Right cardiac atrium (tissue), 5 donors: ENCODE measurements at places on chromosomes 2 and 18. TPM values are rescaled to one million over a fixed set of nuclear protein-coding genes. Genes with fewer than 3 reads are reported as not detected.
A peak's percentile ranks its signal among the peaks of the same experiment; 100 is the strongest.

DNA sequence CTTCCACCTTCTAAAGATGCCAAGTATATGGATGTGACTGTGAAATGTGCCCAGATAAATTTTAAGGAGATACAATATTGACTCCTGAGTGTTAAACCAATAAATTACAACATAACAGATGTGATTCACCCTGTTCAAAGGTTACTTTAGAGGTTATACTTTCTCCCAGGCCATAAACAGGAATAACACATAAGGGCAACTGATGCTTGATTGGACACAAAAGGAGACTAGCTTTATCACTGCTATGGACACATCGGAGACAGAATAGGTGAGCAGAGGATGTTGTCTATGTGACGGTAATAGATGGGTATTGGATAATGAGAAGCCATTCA is 31.9 kb upstream of the SLC25A52 start:
- DNase-seq = no peak

DNA sequence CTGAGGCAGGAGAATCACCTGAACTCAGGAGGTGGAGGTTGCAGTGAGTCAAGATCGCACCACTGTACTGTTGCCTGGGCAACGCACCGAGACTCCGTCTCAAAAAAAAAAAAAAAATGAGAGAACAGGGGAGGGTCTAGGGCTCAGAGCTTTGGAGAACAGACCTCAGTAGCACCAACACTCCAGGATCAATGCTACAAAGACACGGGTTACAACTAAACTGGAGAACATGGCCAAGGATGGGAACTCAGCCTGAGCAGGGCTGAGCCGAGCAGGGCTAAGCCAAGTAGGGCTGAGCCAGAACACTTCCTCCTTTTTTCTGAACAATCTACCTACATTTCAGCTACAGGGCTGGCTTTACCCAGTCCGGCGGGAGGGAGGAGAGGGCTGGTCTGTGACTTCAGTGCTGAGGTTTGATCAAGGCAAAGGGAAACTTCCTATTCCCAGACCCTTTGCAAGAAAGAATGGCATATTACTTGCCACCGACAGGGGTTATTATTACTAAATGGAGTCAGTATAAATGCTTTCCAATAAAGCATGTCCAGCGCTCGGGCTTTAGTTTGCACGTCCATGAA is 2.9 kb upstream of the CASP8 start:
- no peak for DNase-seq

DNA sequence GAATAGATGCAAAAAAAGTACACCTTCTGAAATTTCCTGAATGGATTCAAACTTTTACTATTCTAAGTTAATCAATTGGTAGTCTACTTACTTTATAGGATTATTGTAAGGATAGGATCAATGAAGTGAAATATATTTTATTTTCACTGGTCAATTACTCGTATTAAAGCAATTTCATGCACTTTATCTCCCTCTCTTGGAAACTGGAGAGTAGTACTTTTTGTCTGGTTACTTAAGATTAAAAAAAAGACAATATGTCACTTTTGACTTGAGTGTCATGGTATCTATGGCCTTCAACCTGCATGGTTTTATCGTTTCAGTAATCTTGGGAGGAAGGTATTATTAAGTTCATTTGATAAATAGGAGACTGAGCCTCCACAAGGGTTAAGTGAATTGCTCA is 1.0 kb upstream of the KYNU start:
- DNase-seq = no peak

DNA sequence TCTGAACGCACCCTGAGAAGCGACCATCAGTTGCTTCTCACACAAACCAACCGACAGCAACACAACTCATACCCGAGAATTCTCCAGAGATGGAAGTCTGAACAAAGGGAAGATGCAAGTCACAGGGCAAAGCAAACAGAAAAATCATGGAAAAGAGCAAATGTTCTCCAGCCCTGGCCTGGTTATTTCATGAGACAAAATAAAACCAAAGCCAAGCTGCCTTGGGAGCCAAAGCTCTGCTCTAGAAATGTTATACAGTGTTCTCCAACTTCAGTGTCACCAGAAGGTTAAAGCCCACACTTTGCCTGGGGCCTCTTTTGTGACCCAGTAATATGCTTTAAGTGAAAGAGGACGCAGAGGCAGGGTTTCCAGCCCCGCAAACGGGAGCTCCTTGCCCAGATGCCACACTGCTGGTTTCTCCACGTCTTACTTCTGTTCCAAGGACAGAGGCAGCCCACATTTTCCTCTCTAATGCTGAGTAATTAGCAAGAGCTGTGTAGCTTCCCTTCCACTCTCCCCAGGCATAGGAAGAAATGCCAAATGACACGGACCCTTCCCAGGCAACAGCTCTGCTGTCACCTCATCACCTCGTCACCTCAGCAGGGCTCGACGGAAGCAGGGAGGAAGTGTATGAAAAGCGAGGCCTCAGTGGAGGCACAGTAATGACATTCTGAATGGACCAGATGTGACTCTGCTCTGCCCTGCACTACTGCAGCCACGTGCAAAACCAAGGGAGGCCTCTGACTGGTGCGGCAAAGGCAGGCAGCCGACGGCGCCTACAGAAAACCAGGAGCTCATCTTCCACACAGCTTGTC is 64.7 kb downstream of the FBXO15 start:
- DNase-seq = no peak

GRCh38 chr2:74039611-74040010 is 54.9 kb downstream of the TET3 start:
- no peak for DNase-seq

ERBB4 gene
- 35.4 TPM for total RNA-seq

- no peak for DNase-seq
Measured at GRCh38 chr2:32064021-32064601, 755 bp downstream of the SPAST start.

IL36RN gene
- total RNA-seq = not detected

GRCh38 chr2:210162466-210163124 is 8.6 kb downstream of the KANSL1L start:
- no peak for DNase-seq

DNA sequence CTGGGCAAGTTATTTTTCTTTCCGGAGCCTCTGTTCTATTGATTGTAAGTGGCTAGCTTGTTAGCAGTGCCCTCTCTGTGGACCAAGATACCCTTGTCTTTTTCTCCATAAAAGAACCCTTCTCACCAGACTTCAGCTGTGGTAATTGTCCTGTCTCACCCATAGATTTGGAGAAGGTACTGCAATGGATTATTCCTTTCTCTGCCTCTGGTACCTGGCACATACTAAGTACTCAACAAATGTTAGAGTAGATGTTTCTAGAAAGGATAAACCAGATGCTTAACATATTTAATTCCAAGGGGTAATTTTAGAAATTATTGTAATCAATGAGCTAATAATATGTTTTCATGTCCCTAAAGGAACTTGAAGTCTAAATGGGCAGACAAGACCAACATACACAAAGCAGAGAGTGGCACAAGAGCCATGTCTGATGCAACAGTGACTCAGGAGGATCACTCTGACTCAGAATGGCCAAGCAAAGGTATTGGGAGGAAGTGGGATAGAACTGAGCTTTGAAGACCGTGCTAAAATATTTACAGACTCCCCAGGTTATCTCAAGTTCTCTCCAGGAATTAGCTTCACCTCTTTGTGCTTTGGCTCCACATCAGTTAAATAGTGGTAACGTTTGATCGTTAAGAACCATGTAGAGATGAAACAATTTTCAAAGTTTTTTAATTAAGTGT is 129.7 kb upstream of the OSR1 start:
- no peak for DNase-seq

DNA sequence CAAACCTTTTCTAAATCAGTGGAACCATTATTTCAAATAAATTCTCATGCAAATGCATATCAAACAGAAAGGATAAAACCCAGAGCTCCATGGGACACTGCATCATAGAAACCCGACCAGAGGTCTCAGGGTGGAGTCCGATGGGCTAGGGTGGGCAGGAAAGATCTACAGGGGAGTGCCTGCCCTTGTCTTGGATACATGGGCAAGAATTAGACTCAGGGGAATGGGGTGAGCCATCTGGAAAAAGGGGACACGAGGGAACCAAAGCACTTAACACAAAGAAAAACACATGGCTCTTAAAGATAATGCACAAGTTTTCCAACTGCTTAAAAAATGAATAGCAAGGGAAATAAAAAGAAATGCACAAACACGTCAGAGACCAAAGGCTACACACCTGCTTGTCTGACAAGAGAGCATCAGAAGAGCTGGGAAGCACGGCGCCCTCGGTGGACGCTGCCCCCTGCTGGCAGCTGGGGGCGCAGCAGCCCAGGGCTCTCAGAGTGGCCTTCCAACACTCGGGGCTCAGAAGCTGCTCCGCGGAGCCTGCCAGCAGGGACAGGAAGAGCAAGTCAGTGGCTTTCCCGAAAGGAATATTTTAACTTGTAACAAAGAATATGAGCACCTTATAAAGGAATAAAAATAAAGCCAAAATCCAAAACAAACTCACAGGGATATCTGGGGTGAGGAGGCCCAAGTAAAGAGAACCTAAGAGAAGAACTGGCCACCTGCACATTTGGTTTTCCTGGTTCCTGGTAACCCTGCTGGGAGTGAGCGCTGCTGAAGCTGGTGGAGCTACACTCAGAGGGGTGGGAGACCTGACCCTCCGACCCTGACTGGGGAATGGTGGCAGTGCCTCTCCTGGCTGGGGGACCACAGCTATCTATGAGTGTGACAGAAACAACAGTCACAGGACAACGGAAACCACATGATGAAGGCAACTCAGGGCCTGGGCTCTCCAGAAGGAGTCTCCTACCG is 54.5 kb downstream of the SIGLEC15 start:
- DNase-seq = peak; percentile 87

- no peak for DNase-seq
Measured at GRCh38 chr2:45684756-45685155, 33.3 kb downstream of the PRKCE start.

PAIP2B gene
- 28.0 TPM for total RNA-seq

APLF gene
- total RNA-seq = 7.6 TPM

ALPG gene
- total RNA-seq = not detected

GRCh38 chr2:113337809-113338208 is 59.1 kb upstream of the PAX8 start:
- peak; percentile 68 for DNase-seq

GRCh38 chr18:32300914-32301313 is 111.1 kb downstream of the MEP1B start:
- DNase-seq = no peak

DYSF gene
- total RNA-seq = 49.4 TPM

DNA sequence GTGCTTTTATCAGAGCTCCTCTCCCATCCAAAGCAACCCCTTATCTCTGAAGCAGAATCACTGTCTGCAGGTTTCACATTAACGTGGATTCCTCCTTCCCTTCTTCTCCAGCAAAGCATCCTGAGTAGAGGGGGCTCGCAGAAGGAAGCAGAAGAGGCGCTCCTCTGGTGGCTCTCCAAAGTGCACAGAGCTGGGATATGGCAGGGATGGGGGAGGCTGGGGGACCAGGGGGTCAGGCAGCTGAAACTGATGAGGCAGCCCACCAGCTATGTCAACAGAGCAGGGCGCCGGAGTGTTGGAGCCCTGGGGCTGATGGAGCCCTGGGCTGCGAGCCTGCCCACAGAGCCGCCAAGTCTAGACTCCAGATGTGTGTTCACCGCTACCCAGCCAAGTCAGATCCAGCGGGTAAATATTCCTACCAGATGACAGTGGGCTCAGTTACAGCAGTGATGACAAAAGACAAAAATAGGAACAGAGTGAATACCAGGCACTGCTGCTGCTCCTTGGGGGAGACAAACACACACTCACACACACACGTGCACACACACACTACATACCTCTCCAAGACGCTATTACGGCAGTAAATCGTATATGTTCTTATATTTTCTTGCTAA is 678.3 kb upstream of the ID2 start:
- DNase-seq = peak; percentile 92

- no peak for DNase-seq
Measured at GRCh38 chr18:30277676-30278075, 764.9 kb downstream of the DSC3 start.
